ENCODE measurements at places on chromosomes 7 and 10.

DNA sequence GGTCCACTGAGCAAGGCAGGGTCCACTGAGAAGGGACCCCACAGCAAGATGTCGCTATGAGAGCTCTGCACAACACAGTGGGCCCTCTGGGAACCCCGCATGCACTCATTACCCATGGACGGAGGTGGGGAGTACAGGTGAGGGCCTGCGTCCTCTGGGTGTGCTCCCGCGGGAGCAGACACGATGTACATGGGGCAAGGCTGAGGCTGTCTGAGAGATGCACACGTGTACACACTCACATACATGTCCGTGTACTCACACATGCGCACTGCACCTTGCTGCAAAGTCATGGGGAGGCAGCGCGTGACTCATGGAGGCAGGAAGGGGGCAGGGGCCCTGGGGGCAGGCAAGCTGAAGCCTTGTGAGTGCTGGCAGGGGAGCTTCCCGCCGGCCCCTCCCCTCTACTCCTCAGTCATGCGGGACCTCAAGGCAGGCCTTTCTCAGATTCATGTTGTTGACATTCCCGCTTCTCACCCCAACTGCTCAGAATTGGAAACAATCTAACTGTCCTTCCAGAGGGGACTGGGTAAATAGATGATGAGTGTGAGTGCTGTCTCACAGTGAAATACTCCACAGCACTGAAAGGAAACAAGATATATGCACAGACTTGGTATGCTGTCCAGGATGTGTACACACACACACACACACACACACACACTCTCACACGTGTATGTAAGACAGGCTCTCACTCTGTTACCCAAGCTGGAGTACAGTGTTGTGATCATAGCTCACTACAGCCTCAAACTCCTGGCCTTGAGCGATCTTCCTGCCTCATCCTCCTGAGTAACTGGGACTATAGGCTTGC lies 40.0 kb downstream of the GOLGA7B start:
- no peak for DNase-seq

DNA sequence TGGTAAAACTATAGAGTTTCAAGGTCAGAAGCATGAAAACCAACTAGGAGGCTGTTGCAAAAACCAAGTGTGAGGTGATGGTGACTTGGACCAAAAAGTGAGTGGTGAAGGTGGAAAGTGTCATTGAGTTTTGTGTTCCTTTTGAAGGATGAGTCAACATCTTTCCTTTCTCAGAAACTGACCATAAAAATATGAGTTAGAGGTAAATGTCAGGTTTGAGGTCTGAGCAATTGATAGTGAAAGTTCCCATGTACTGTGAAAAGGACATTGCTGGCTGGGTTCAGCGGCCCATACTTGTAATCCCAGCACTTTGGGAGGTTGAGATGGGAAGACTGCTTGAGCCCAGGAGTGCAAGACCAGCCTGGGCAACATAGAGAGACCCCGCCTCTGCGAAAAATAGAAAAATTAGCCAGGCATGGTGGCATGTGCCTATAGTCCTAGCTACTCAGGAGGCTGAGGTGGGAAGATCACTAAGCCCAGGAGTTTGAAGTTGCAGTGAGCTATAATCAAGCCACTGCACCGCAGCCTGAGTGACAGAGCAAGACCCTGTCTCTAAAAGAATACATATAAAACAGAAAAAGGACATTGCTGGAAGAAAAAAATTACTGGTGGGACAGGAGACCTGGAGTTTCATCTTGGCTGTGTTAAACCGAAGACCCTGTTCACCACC lies 89.3 kb upstream of the ARID5B start:
- DNase-seq = no peak

DNA sequence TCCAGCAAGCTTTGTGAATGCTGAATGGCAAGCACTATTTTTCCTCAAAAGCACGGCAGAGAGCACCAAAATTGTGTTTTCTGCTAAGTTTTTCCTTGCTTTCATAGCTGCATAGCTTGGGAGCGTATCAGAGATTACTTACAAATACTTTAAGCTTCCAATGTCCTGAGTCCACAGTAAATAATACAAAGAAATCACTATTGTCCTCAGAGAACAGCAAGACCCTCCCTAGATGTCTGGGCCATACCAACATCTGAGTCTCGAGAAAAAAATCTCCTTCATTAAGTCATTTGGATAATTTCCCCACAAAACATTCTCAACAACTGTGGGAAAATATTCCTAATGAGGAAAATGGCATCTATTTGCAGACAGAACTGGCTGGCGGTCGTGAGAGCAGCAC lies 41.7 kb downstream of the SGMS1 start:
- DNase-seq = no peak

- DNase-seq = no peak
These were observed 88.4 kb downstream of the DNAJB6 start for GRCh38 chr7:157425137-157425731.

DNA sequence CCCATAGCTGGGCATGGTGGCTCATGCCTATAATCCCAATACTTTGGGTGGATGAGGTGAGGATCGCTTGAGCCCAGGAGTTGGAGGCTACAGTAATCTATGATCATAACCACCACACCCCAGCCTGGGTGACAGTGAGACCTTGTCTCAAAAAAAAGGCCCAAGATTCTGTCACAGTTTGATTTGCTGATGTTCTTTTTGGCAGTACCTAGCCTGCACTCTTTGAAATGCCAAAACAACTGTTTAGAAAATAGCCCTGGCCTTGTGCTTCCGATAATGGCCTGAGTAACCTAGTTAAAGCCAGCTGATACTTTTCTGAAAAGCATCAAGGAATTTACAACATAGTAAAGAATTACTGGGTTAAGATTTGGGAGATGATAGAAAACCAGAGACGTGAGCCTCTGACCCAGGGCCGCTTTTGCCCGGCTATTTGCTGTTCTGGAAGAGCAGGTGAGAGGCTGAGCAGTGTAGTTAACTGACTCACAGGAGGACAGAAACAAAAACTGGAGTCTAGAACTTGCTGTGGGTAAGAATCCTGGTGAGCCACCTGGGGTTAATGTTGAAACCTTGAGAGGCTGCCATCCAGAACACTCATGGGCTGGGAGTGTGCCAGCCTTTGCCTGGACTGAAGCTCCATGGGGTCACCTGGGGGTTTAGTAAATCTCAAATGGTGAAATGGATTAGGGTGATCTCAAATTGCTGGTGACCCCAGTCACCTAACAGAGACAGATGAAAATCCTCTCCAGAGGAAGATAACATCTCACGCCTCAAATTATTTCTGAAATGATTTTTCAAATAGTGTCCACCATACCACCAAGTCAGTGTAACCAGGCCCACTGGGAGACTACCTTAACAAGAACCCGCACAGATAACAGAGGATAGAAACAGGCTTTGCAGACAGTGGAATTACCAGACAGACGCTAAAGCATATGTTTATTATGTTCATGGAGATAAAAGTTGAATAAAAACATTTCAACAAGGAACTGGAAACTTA lies 51.8 kb downstream of the GALNT11 start:
- no peak for DNase-seq

DNA sequence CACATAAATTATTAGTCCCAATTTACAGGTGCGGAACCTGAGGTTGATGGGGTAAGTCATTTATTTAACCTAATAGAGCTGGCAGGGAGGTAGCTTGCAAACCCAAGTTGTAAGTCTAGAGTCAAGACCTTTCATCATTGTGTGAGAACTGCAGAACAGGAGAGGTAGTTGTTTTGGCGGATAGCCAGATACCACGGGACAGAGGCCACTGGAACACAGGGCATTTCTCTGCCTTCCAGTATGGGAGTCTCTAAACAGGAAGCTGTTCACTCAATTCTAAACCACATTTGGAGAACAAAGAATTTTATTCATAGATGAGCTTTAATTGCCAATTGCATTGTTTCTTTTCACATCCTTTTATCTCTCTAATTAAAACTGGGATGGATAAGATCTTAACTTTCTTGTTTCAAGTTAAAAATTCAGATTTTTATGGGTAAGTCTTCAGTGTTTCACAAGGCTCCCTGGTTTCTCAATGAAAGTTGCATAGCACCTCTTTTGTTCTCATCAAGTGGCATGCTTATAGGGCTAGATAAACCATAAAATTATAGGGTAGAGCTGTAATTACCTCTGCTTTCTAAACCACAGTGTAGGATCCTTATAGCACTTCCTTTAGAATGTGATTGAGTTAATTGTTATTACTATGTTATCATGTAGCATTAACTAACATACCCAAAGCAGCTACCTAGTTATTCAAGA lies 489.0 kb downstream of the GATA3 start:
- no peak for DNase-seq

GRCh38 chr7:157805713-157806112 lies 468.9 kb downstream of the DNAJB6 start:
- DNase-seq = no peak

- DNase-seq = no peak
These were observed 174.5 kb downstream of the SH3PXD2A start for GRCh38 chr10:103680869-103681236.

Data from central memory CD4-positive, alpha-beta T cell (primary cell).